ENCODE measurements at places on chromosomes 16 and 17.
A peak's percentile ranks its signal among the peaks of the same experiment; 100 is the strongest.

GRCh38 chr16:2398520-2398919 is 30.7 kb upstream of the CCNF start:
- ATAC-seq = no peak

GRCh38 chr16:35311475-35311874 is 1852.1 kb downstream of the TP53TG3F start:
- ATAC-seq = no peak

DNA sequence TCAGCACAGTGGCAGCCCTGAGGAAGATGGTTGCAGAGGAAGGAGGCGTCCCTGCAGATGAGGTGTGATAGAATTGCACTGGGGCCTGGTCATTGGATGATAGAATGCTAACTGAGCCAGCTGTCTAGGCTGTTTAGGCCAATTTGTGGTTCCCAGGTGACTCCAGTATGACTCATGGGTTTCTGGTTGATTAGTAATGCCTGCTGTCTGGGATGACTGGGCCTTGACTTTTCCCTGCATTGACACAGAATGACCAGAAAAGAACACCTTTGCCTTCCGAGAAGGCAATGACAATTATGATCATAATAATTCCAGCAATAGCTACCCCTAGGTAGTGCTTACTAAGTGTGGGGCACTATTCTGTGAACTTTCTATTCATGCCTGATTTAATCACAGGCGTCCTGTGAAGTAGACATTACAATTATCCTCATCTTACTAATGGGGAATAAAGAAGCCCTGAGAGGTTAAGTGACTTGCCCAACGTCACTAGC is 31.5 kb downstream of the USP43 start:
- ATAC-seq = peak; percentile 97

DNA sequence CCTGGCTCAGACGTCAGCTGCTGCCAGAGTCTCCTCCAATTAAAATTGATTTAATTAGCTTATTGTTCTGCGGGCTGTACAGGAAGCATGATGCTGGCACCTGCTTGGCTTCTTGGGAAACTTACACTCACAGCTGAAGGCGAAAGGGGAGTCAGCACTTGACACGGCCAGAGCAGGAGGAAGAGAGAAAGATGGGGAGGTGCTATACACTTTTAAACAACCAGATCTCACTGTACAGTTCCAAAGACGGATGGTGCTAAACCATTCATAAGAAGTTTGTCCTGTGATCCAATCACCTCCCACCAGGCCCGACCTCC is 1.4 kb upstream of the PRDM7 start:
- ATAC-seq = no peak

DNA sequence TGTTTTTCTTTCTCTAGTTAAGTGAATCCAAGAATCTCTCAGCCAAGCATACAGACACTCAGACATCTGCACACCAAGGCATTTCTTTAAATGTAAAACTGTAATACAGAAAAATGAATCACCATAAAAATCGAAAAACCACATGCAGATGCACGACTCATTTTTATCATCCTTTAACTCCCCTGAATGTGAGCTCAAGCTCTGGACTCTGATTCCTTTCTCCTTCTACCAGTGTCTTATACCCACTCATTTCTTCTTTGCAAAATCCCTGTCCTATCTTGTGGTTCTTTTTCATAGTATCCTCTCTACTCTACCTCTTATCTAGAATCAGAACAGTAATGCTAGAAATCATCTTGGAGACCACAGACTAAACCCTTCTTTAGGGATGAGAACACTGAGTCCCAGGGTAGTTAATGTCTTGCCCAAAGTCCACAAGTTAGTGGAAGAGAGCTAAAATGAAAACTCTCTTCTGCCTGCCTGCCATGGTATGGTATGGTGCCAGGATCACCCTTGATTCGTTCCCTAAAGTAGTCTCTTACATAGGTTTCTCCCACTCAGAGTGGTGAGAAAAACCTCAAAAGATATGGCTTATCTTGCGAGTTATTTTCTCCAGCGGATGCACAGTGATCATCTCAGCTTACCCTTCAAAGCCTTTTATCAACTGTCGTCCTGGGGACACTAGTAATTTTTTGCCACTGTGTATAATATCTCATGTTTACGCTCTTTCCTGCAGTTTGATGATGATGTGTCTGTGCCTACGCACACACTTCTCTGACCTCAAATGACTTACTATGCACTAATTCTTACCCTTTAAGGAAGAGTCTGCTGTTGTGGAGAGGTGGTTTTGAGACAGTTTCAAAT is 30.2 kb downstream of the BRD7 start:
- no peak for ATAC-seq
